Cortex of kidney (tissue), 1 donor: ENCODE measurements at places on chromosomes 7 and 10.

DNA sequence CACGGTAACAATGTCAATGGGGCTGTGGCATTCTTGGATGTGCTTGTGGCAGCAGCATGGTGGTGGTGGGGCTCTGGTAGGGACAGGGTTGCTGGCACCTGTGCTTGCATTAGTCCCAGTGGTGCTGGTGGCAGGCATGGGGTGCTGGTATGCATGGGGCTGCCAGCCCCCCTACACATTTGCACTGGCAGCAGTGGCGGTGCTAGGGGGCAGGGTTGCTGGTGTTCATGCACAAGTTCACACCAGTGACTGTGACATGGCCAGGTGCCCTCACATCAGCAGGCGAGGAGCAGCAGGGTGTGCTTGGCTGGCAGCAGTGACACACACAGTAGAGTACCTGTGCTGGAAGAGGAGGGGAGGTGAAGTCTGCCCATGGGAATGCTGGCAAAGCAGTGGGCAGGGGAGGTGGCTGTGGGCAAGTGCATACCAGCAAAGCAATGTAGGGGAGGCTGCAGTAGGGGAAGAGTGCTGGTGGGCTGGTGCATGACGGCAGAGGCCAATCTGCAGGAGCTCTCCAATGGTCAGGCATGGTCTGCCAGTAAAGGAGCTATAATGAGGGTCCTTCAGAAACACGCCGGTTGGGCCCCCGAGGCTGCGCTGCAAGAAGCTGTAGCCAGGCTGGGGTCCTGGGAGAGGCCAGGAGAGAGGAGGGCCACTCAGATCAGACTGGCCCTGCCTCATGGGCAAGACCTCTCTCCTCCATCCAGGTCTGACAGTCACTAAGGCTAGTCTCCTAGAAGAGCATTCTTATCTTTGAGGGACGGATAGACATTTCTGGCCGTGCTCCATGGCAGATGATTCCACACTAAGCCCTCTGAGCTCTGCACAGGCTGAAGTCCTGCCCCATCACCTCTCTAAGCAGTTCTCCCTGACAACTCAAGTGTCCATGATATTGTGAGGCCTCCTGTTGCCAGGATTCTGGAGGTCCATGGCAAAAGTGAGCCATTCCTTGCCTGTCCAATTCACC lies 406.4 kb downstream of the SEMA3D start:
- DNase-seq = no peak

- DNase-seq = no peak
Observed at GRCh38 chr10:18607503-18608378, 43.6 kb downstream of the NSUN6 start.

DNA sequence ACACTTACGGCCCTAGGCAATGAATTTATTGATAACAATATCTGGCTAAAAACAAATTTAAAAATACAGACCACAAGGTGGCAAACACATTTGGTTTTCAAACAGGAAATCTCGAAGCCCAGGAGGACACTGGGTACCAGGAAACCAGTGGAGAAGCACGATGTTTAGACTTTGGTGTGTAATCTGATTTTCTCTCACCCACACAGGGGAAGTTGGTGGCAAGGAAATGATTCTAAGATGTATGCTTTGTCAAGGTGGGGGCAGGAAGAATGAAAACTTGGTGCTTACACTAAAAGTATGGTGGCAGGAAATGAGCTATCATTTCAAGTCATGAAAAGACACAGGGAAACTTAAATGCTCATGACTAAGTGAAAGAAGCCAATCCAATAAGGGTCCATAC lies 113.2 kb upstream of the ANKRD1 start:
- DNase-seq = no peak

- DNase-seq = no peak
Observed at GRCh38 chr10:7209458-7209857, 201.4 kb downstream of the SFMBT2 start.

GRCh38 chr10:121694327-121694965 lies 96.2 kb upstream of the FGFR2 start:
- no peak for DNase-seq

DNA sequence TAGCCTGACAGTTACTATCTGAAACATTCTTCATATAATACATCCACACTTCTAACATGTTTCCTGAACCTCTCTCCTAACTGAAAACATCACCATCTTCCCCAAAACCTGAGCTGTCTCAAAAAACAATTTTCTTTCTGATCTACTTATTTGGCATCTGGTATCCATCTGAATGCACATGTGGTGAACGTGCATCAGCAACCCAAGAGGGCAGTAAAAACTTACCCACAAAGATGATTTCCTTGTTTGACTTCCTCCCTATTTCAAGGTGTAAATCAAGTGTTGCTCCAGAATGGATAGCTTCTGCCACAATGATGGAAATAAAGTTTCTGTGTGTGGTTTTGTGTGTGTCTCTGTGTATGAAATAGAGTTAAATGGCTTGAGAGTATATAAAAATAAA lies 500.4 kb downstream of the MAGI2 start:
- DNase-seq = no peak

DNA sequence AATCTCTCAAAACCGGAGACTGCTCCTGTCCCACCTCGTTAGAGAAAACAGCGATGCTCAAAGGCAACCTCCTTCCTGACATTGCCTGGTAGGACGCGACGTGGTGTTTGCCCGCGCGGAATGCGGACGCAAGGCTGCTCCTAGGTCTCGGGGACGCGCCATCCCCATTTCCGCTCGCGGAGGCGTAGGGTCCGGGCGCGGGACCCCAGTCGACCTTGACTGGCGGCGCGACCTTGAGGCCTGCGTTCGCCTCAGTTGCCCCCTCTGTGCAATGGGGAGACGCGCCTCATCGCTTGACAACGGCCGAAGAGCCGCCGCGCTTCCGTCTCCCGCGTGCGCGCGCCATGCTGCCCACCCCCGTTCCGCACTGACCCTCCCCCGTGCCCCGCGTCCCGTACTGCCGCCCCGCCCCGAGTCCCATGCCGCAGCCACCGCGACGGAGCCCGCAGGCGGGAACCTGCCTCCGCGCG lies 412 bp upstream of the PPIA start:
- no peak for DNase-seq

DNA sequence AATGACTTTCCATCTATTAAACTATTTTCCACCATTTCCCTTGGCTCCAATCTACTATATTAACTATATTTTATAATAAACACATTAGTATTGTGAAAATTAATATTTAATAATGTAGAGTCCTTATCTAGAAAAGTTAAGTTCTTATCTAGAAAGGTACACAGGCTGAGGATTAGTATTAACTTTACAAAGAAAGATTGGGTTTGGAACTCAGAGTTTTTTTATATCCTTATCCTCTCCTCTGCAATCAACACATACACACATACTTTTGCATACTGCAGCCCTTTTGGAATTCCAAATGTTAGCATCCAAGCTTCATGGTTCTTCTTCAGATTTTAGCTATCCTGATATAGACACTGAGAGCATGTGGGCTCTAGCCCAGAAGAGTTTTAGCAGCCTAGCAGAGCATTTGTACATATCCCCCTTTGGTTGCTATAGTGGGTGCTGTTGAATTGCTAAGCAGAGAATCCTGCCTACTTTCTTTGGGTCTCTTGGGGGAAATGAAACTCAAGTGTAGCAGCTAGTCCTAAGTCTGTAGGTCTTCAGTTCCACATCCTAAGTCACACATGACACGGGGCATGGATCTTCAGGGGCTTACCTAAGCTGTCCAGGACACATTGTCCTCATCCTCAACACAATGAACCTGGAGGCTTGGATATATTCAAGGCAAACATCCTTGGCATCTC lies 874.6 kb downstream of the LRMDA start:
- DNase-seq = no peak

GRCh38 chr10:98299341-98299740 lies 31.3 kb upstream of the LOXL4 start:
- no peak for DNase-seq

GRCh38 chr10:87865241-87865881 lies 1.9 kb downstream of the PTEN start:
- DNase-seq = no peak

GRCh38 chr7:156793334-156793733 lies 99.6 kb downstream of the LMBR1 start:
- DNase-seq = no peak

GRCh38 chr7:5344342-5344741 lies 61.6 kb downstream of the SLC29A4 start:
- no peak for DNase-seq

DNA sequence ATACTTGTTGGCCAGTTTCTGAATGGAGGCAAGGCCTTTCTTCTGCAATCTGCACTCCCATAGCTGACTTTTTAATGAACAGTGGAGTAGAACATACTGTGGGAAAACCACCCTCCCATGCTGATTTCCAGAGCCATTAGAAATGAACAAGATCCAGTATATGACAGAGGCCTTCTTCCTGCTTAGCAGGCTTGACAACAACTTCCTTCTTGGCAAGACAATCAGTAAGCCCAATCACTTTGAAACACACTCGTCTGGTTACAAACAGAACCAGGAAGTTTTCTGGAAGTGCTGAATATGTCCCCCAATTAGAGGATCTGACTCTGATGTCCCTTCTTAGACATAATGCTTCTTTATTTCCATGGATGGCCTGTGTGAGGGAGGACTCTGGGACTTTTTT lies 103.4 kb downstream of the SAMD9 start:
- DNase-seq = no peak

DNA sequence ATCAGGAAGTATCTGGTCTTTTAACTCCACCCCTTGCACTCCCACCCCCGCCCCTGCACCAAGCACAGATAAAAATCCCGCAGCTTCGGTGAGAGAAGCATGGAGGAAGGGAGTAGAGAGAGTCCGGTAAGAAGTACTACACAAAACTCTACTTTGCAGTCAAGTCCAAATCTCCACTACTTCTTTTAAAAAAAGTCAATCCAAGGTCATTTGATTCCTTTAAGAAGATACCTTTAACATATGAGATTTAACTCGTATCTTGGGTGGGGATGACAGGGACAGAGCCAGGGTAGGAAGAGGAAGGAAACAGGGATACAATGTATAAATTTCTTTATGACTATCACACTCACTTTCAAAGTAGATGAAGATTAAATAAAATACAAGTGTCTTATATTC lies 132.1 kb downstream of the NRBF2 start:
- no peak for DNase-seq

DNA sequence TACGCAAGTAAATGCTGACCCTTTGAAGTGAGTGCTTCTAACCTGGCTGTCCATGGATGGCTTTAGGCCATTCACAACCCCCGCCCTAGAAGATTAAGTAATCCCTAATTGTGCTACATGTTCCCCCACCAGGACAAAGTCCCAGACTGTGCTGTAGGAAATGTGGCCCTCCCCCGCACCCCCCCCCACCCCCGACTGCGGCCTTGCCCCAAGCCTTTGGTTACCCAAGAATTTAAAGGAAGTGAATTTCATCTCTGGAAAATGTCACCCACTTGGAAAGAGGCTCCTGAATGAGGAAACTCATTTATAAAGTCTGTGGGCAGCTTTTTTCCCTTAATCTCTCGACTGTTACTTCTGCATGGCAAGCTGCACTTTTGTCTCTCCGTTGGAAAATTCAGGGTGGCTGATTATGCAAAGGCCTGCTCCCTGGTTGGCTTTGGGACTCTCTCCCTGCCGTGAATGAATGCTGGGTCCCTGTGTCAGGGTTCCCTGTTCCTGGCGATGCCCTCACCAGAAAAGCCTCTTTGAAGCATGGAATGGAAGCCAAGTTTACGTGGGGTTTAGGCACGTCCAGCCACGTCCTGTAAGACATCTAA lies 31.4 kb upstream of the AQP1 start:
- DNase-seq = no peak

DNA sequence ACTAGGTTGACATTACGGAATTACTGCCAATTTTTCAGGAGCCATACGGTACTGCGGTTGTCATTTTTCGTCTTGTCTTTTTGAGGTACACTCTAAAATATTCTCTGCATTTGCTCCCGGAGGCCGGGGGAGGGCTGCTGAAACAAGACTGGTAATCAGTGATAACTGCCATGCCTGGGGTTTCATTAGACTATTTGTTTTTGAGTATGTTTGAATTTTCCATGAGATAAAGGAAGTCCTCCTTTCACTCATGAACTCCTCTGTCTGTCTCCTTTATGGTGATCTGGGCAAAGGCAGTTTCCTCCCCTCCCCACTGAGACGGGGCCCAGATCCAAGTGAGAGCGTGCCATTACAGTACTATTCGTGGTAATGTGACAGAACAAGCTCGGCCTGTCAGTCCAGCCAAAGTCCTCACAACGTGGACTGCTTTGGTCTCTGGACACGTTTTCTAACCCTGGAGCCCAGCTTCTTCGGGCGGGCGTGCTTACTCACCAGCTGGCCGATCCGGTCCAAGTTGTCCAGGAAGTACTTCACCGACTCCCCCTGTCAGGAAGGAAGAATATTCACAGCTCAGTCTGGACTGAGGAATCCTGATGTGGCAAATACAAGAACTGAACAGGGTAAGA lies 45.1 kb downstream of the AMZ1 start:
- DNase-seq = no peak

DNA sequence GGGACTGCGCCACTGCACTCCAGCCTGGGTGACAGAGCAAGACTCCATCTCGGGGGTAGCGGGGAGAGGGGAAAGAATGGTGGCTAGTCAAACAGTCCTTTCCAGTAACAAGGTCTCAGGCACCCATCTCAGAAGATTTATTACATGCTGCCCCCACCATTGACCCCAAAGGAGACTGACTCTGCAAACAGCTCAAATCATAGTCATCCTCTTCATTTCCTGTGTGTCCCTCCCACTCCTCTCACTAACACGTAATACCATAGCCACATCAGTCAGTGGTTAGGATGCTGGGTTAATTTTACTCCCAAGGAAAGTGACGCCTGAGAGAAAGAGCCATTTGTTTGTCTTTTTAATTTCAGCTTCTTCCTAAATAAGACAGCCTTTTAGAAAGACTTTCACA lies 56.6 kb upstream of the BET1 start:
- DNase-seq = no peak

DNA sequence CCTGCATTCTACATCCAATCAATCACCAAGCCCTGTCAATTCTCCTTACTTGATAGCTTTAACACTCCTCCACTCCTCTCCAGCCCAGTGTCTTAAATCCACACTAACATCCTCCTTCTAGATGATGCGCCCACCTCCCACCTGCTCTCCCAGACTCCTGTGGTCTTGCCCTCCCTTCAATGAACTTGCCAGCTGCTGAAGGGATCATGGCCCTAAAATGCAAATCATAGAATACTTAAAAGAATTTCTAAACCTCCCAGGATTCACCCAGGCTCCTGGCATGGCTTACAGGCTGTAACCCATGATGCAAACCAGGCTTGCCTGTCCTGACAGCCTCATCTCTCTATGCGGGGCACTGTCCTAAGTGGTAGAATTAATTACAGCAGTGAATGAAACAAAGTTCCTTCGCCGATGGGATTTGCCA lies 43.6 kb downstream of the SYPL1 start:
- no peak for DNase-seq
